ENCODE measurements at places on chromosomes 12 and 14.
A peak's percentile ranks its signal among the peaks of the same experiment; 100 is the strongest.

DNA sequence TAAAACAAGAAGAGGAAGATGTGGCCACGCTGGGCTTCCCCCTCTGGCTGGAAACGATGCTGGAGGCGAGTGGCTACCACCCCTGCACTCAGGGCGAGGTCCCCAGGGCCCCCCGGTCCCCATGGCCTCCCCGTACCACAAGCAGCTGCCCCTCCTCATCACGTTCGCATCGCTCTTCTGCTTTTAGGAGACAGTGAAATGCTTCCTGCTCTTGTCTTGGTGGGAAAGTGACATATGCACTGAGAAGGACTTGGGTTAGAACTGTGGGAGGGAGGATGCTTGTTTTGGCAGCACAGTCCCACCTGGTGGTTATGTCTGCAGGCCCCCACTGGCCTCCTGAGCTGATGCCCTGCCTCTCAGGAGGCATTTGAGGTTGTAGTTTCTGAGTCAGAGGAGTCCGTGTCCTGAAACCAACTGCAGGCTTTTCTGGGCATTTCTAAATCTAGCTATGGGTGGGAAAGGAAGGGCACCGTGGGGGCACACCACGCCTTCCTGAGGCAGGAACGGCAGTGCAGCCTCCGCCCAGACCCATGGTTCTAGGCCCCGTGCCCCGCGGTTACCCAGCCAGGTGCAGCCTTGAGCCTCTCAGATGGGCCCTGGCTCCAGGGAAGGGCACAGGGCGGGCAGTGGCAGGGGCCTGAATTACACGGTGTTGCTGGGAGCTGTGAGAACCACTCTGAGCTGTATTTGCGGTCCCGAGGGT is 139.3 kb downstream of the ADGRD1 start:
- DNase-seq = peak; percentile 47

DNA sequence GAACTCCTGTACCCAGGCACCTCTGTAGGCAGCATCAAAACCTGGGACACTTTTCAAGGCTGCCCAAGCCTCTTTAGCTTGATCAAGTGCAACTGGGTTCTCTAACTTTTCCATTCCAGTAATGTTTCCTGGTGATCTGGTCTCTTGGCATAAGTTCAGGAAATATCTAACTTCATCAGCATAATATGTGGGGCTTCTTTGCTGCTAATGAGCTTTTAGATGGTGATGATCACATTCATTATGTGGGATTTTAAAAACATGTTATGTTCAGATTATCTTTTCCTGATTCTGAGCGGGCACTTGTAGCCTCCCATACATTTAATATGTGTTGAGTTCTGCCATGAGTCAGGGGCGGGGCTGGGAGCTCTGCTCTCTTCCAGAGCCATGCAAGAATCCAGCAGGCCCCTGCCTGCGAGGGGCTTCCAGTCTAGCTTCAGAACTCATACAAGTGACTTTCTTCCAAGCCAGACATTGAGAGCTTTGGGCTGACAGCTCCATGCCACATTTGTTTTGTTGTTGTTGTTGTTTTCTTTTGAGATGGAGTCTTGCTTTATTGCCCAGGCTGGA is 39.5 kb upstream of the RIN3 start:
- DNase-seq = no peak

GRCh38 chr14:50020799-50021198 is 95.6 kb downstream of the VCPKMT start:
- DNase-seq = no peak

- no peak for DNase-seq
Observed at GRCh38 chr14:65072937-65073336, 29.4 kb downstream of the MAX start.

- no peak for DNase-seq
Observed at GRCh38 chr12:15232959-15233358, 11.7 kb upstream of the RERG start.

DNA sequence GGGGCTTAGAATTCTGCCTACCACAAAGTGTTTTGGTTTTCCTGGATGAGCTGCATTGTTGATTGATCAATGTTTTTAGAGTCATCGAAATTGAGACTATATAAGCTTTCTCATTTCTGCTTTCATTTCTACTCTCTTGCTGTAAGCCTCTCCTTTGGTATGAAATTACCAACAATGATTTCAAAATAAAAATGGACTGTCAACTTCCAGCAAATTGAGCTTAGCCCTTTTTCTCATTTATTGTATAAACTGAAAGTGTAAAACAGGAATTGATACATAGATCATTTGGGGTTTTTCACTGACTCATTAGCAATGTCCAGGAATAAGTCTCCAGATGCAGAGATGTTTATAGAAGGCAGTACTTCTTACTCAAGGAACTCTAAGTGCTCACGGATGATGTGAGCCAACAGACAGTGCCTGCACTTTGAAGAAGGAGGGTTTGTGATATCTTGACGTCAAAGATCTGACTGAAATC is 20.0 kb upstream of the PCNX1 start:
- DNase-seq = peak; percentile 94

- DNase-seq = no peak
Observed at GRCh38 chr14:75254901-75255584, 23.6 kb upstream of the FOS start.

DNA sequence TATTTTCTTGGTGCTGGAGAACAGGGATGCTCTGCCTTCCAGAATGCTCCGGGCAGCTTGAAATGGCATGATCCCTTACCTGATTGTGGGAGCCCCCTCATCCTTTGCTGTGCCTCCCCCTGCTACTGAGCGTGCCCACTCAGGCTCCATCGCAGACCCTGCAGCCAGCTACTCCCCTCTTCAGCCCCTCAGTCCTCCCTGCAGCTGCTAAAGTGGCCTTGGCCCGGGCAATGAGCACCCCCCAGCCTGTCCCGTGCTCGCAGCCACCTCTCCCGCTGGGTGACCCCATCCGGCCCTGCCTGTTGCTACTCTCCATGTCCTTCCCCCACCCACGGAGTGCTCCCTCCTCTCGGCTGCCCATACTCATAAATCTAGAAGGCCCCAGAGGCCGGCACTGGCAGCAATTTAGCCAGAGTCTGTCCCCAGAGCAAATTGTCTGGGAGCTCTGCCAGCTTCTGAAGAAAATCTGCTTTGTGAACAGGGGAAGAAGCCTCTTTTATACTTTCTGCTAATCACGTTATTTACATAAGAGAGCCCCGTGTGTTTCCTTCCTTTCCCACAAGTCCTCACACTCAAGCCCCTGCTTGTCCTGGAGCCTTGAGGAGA is 143.7 kb upstream of the FRMD6 start:
- DNase-seq = no peak

DNA sequence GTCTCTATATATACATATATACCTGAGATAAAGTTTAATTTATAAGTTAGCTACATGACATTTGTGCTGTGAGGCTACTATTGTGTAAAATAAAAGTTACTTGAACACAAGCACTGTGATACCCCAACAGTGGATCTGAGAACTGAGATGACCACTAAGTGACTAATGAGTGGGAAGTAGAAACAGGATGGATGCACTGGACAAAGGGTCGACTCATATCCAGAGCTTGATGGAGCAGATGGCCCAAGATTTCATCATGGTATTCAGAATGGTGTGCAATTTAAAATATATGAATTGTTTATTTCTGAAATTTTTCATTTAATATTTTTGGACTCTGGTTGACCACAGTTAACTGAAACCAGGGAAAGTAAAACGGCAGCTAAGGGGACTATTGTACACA is 908.6 kb upstream of the MDGA2 start:
- no peak for DNase-seq

GRCh38 chr14:89504602-89505313 is 87.7 kb upstream of the FOXN3 start:
- DNase-seq = peak; percentile 82

DNA sequence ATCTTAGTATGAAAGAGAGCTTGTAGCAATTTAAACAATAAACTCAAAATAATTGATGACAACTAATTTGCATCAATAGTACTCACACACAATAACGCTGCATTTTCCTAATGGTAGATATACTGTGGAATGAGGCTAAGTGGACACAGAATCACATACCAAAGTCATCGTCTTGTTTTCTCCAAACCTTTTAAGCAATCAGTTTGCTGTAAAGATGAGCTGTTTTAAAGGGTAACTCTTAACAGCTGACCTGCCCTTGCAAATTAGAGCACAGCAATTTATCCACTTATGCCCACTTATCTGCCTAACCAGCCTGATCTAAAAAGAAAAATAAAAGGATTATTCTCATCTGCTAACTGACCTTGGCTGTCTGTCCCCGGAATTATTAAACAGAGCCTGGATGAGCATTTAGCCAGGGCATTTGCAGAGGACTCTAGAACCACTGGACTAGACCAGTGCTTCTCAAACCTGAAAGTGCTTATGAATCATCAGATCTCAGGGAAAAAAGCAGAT is 174.3 kb upstream of the BCL2L14 start:
- DNase-seq = no peak

DNA sequence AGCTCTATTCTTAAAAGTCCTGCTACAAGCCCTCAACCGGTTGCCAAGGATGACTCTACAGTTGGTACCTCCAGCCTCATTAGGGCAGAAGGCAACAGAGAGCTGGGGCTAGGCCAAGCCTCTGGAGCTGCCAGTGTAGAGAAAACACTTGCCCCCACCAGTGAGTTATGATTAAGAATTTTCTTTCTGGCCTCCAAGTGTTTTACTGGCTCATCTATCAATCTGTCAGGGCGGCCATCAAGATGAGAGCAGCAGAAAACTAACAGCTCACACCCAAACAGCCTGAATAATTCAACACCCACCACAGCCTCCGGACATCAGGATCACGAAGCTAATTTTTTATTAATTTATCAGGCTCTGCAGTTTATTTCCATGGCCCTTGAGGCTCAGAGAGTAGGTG is 40.7 kb upstream of the CMKLR1 start:
- no peak for DNase-seq

- no peak for DNase-seq
Observed at GRCh38 chr12:43858096-43858495, 22.2 kb downstream of the TMEM117 start.

DNA sequence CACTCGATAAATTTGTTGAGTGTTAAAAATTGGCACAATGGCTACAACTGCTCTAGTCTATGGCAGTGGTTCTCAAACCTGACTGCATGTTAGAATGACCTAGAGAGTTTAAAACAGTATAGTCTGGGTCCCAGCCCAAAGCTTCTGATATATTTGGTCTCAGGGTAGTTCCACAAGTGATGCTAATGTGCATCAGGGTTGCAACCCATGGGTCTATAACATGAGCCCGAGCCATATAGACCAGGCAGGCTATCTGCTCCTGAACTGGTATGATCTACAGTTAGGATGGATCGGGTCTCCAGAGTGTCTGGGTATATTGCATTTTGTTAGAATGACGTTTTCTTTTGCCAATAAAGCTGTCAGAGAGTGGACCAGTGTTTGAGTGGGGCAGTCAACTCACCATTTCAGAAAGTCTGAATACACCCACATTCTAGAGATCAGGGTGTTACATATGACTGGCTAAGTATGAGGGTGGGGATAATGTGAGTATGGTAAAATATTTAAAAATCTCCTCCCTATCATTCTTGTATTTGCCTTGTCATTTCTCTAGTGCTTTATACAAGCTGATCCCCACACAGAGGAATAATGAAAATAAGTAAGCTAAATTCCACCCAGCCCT is 80.9 kb downstream of the FRMD6 start:
- no peak for DNase-seq

DNA sequence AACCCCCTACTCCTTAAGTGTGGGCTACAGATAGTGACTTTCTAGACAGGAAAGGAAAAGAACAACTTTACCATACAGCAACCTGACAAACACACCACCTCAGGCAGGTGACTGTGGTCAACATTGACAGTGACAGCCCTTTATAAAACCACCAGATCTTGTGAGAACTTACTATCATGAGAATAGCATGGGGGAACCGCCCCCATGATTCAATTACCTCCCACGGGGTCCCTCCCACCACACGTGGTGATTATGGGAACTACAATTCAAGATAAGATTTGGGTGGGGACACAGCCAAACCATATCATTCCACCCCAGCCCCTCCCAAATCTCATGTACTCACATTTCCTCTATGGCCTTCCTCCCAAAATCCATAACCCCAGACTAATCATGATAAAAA is 16.3 kb downstream of the OR10P1 start:
- DNase-seq = no peak

DNA sequence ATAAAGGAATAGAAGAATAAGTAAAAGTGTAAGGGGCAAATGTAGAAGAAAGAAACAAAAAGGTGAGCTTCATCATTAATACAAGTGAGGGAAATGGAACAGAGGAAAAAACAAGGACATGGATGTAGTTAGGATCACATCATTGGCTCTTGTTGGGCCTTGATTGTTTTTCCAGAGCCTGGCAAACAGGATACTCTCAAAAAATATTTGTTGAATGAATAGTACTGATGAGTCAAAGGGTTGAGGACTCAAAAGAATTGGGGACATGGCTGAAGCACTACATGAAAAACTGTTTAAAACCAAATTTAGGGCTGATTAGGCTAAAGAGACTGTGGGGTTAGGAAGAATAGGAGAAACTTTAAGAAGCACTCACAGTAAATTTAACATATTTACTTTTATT is 11.4 kb upstream of the SRP54 start:
- DNase-seq = no peak

- DNase-seq = no peak
Observed at GRCh38 chr12:65876898-65877721, 52.8 kb downstream of the HMGA2 start.

DNA sequence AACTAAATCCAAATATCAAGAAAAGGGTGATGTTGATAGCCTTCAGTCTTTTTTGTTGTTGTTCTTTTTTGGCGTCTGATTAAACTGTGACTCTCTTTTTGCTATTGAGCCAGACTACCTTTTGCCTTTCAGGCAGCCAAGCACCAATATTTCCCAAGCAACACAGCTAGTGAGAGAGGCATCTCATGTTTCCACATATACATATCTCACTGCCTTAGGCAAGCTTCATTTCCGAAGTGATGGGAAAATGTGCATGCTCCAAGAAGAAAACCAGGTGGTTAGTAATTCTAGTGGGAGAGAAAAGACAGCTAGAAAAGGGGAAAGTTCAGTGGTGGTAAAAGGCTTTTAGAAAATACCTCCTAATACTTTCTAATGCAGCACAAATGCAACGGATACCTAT is 277.7 kb downstream of the TMTC2 start:
- no peak for DNase-seq

DNA sequence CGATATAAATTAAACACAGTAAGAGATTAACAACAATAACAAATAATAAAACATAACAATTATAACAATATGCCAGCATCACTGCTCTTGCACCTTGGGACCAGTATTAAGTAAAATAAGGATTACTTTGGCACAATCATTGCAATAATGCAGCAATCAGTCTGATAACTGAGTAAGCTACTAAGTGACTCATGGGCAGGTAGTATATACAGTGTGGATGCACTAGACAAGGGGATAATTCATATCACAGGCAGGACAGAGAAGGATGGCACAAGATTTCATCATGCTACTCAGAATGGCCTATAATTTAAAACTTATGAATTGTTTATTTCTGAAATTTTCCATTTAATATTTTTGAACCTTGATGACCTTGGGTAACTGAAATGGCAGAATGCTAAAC is 290.7 kb downstream of the ALG10B start:
- DNase-seq = no peak

DNA sequence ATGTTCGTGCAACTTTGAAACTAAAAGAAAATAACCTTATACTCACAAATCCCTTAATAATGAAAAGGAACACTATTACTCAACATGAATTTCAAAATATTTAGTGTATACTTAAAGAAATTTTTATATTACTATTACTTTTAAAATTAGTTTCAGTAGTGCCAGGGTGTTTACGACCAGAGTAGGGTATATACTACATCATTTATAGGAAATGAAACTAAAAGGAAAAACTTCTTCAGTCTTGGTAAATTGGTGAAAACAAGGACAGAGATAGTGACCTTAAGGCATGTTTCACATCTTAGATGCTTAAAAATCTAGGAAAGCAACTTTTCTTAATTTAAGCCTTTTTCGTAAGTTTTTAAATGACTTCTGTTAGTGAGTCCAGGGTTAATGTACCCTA is 4.5 kb downstream of the USP15 start:
- DNase-seq = peak; percentile 63
